Activated naive CD4-positive, alpha-beta T cell treated with anti-CD3 and anti-CD28 coated beads, Interleukin-2, amount 10 ng/mL, durations not matched to agents 7 days and 5 days (primary cell): ENCODE measurements at places on chromosomes 1 and 21.
A peak's percentile ranks its signal among the peaks of the same experiment; 100 is the strongest.

DNA sequence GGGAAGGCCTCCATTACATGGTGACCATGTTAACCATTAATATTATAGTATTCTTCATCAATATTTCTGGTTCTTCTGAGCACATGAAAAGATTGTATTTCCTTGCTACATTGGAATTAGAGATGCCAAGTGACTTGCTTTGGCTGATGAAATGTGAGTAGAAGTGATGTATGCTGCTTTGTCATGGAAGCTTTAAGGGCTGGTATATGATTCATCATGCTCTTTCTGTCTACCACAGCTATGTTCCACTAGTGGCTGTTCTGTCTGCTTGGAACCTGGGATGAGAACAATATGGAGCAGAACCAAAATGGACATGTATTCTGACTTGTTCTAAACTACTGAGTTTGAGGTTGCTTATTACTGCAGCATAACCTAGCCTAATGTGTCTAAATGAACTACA, 163.3 kb downstream of the TM2D1 start:
- DNase-seq, result no peak

- no peak for DNase-seq
Measured at GRCh38 chr1:56522680-56523079, 56.7 kb downstream of the PLPP3 start.

DNA sequence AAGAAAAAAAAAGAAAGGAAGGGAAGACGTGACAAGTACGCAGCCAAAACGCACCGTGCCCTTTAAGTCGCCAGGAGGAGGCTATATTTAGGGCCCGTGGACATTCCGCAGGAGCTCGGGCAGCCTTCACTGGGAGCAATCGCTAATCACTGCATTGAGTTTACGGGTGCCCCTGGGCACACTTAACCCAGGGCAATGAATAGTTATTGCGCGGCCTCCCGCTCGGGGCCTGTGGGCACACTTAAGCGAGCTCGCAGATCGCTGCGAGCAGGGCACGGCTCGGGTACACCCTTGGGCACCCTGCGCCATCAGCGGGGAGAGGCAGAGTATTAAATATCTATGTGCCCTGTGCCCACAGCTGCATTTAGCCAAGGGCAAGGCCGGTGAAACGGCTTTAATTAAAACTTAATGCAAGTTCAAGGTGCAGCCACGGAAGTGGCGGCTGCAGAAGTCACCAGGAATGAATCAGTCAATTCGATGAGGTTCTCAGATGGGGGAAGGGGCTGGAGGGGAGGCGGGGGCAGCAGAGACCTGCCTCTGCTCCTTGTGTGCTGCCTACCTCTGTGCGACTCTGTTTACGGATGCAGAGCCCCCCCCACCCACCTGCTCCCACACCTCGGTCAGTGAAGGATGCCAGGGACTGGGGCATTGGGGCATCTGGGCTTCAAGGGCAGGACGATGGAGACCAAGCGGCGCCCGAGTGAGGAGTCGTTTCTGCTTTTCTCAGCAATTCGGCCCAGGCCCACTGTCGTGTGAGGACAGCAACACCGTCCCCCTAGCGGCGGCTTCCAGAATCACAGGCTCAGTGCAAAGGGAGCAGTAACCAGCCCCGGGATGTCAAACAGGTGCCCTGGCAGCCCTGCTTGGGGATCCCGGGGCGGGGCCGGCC, 51.8 kb upstream of the TARDBP start:
- DNase-seq, result peak; percentile 88

DNA sequence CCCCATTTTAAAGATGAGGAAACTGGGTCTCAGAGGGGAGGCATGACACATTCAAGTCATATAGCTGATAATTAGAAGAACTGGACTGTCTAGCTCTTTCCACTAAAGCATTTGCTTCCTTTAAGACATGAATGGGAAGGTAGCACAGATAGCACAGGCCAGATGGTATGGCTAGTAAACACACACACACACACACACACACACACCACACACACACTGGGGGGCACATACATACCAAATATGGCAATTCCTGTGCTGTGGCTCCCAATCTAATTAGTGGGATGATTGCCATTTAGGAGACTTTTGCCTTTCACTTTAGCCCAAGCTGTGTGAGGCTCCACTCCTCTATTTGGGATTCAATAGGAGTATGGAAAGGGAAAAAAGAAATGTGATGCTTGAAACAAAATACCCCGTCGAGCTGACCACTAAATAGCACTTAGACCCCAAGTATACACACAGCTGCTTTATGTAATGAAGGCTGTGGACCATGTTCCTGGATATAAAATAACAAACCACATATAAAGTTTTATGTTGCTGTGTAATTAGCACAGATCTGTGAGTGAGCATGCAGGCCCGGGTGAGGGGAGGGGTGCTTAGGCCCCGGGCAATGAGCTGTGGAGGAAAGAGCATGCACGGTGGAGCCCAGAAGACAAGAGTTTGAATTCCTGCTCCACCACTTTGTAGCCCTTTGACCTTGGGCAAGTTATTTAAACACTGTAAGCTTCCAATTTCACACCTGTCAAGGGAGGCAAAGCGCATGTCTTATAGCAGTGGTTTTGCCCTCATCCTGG, 6.8 kb upstream of the TRABD2B start:
- no peak for DNase-seq

DNA sequence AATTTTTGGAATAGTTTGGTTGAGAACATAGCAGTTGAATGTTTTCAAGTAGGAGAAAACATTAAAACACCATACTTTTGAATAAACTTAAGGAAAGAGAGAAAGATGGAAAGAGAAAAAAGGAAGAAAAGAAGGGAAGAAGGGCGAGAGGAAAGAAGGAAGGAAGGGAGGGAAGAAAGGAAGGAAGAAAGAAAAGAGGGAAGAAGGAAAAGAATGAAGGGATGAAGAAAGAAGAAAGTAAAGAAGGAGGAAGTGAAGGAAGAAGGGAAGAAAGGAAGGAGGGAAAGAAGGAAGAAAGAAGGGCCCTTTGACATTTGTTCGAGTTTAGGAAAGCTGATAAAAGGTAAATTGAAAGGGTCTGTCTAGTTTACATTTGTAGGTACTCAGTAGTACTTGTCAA, 482.7 kb downstream of the SIPA1L2 start:
- DNase-seq, result no peak

- no peak for DNase-seq
Measured at GRCh38 chr1:108595507-108595906, 35.6 kb downstream of the EEIG2 start.

- DNase-seq, result no peak
Measured at GRCh38 chr1:14328685-14329084, 269.8 kb upstream of the KAZN start.

DNA sequence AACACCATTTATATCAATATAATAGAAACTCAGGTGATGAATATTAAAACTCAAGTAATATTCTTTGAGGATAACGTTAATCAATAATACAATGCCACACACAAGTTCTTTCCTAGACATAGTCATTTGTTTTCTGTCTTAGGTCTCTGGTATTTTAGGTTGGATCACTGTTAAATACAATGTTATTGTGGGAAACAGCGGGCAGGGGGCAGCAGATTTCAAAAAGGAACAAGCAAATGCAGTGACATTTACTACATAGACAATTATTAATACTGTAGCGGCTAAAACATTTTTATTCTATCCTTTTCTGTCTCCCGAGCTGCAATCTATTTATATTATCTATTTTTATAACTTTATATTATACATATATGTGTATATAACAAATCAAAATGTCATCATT, 186.4 kb upstream of the ZNHIT6 start:
- DNase-seq, result no peak

DNA sequence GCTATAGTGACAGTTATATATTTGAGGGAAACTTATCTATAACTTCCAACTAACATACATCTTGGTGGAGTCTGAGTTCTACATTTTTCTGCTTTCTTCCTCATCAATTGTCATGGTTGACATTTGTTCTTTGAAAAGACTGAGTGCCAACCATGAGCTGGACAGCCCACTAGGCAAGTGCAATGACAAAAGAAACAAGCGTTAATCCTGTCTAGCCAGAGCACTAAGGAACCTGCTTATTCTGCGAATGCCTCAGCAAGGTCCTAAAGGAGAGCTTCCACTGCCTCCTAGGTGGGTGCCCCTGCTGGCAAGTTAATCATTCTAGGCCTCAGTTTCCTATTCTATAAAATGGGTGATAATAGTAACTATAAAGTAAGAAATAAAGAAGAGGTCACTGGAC, 44.8 kb downstream of the IRF2BP2 start:
- no peak for DNase-seq

- peak; percentile 14 for DNase-seq
Measured at GRCh38 chr1:195097316-195097715, 1510.9 kb downstream of the KCNT2 start.

- DNase-seq, result no peak
Measured at GRCh38 chr1:25579292-25580252, 36.2 kb downstream of the LDLRAP1 start.

DNA sequence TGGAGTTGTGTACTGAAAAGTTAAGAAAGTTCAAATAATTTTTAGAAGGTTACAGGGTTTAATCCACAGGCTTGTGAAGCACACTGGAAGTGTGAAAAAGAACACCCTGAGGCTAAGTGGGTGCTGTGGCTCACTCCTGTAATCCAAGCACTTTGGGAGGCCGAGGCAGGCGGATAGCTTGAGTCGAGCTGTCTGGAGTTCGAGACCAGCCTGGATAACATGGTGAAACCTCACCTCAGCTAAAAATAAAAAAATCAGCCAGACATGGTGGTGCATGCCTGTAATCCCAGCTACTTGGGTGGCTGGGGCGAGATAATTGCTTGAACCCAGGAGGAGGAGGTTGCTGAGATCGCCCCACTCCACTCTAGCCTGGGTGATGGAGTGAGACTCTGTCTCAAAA, 9.8 kb downstream of the TXNIP start:
- DNase-seq, result no peak

DNA sequence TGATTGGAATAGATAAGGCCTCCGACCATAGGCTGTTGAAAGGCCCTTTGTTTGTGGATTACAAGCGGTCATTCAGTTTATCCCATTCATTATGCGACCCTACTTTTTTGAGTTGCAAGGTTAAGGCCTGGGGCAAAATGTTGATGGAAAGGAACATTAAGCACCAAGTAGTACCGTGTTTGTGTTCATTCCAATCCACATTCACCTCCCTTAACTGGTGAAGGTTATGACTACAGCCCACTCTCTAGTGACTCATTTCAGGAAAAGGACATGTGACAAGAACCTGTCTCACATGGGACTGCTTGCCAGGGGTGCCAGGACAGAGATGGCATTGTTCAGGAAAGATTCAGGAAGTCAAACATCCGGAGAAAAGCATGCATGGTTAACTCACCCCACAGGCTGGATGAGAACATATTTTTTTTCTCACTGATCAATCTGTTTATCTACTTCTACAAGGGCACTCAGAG, 81.6 kb downstream of the CD58 start:
- no peak for DNase-seq

DNA sequence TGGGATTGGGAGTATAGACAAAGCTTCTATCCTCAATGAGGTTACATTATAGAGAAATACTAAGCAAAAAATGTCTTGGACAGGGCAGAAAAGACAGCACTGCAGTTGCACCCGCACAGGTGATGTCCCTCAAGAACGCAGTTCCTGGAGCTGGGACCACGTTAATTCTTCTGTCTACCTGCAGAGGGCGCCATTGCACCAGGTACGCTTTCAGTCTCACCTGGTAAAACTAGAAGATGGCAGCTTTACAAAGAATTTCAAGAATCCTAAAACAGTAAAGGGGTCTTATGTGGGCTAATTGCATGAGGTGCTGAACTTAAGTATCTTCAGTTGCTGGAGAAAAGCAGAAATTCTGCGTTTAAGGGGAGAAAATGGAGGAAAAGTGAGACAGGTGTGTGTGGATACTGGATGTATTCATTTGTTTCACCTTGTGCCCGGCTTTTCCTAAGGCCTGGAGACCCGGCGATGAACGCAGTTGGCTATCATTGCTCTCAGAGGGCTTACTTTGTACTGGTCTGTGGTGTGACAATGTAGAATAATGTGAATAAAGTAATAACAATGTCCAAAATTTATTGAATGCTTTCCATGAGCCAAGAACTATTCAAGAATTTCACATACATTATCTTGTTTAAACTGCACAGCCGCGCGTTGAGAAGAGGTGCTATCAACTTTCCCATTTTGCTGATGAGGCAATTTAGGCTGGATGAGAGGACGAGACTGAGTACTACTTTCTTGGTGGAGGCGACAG, 276.3 kb upstream of the GREM2 start:
- peak; percentile 39 for DNase-seq

GRCh38 chr21:26888931-26889330, 43.7 kb upstream of the ADAMTS1 start:
- no peak for DNase-seq

DNA sequence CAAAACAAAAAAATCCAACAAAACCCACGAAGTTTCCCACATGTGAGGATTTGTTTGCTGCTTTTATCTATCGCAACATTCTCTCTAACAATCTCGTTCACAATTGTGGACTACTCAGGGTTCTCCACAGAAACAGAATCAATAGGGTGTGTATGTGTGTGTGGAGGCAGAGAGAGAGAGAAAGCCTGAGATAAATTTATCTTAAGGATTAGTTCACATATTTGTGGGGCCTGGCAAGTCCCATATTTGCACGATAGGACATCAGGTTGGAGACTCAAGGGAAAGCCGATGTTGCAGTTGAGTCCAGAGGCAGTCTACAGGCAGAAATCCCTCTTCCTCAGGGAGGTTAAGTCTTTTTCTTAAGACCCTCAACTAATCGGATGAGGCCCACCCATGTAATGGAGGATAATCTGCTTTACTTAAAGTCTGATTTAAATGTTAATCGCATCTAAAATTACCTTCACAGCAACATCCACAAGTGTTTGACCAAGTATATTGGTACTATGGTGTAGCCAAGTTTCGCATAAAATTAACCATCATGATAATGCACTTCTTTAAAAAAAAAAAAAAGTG, 31.7 kb downstream of the ADAMTS1 start:
- DNase-seq, result no peak

DNA sequence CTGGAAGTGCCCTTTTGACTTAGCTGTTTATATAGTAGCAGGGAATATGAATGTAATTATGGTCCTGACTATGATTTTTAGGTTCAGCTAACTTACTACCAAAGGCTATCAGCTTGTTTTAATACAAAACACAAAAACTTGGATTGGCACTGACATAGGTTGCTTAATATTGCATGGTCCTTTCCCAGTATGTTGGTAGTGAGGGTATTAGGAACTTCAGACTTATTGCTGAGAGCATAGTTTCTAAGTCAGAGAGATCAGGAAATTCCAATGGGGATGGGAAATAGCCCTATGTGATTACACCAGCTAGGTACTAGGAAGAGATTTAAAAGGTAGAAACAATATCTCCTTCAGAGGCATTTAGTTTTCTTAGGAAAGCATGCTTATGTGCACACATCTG, 7.7 kb downstream of the ARID1A start:
- DNase-seq, result no peak

DNA sequence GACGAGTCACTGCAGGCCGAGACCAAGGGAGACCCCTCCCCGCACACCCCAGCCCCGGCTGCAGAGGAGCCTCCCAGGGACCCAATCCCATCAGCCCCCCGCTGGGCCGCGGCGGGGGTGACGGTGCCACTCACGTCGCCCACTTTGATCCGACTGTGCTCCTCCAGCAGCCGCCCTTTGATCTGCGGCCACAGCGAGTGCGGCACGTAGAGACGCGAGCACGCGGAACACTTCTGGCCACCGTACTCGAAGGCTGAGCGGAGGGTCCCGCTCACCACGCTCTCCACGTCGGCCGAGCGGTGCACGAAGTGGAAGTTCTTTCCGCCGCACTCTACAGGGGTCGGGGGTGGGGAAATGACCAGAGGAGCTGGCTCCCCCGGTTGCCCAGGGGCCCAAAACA, 17.8 kb upstream of the TAS1R2 start:
- DNase-seq, result no peak

- DNase-seq, result no peak
Measured at GRCh38 chr1:176444286-176444685, 18.7 kb upstream of the PAPPA2 start.

- no peak for DNase-seq
Measured at GRCh38 chr1:200351425-200351824, 58.4 kb downstream of the ZNF281 start.
